ENCODE measurements at places on chromosomes 13 and 19. TPM values are rescaled to one million over a fixed set of nuclear protein-coding genes. Genes with fewer than 3 reads are reported as not detected.

- no peak for ATAC-seq
These were observed 525.5 kb downstream of the RFC3 start for GRCh38 chr13:34343413-34343940.

DNA sequence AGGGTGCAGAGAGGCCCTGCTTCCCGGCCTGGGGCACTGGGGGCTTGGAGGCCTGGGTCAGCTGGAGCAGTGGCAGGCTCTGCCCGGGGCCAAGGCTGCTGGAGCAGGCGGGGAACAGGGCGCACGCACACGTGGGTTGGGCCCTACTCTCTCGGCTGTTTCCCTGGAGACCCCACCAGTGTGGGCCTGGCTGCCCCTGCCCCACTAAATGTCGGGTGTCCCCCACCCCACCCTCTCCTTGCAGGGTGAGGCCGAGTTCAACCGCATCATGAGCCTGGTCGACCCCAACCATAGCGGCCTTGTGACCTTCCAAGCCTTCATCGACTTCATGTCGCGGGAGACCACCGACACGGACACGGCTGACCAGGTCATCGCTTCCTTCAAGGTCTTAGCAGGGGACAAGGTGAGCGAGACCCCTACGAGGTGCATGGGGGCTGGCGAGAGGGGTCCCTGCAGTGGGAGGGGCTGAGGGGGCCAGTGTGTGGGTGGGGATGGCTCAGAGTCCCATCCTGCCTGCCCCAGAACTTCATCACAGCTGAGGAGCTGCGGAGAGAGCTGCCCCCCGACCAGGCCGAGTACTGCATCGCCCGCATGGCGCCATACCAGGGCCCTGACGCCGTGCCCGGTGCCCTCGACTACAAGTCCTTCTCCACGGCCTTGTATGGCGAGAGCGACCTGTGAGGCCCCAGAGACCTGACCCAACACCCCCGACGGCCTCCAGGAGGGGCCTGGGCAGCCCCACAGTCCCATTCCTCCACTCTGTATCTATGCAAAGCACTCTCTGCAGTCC lies 15.3 kb downstream of the CAPN12 start:
- no peak for ATAC-seq

GRCh38 chr13:97226013-97226412 lies 3.9 kb downstream of the MBNL2 start:
- no peak for ATAC-seq

- no peak for ATAC-seq
These were observed 2.3 kb upstream of the ASF1B start for GRCh38 chr19:14138576-14139265.

- peak; percentile 52 for ATAC-seq
These were observed 14.9 kb downstream of the LAIR2 start for GRCh38 chr19:54517483-54517882.

GRCh38 chr19:14369399-14370168 lies 11.7 kb upstream of the ADGRE5 start:
- ATAC-seq, result no peak

GRCh38 chr13:25881136-25881926 lies 170.5 kb downstream of the SHISA2 start:
- no peak for ATAC-seq

GRCh38 chr13:79297128-79297527 lies 108.9 kb downstream of the RBM26 start:
- ATAC-seq, result no peak

Gene ZNF66
- 2.4 TPM for total RNA-seq

Gene ZNF578
- total RNA-seq, result 0.24 TPM

Gene RAB8A
- 57.9 TPM for total RNA-seq

Gene CCDC169
- 0.40 TPM for total RNA-seq

Measured in esophagus mucosa (tissue), 1 donor.